ENCODE measurements at places on chromosomes 1 and 21.

GRCh38 chr1:12513181-12513580, 104.8 kb downstream of the DHRS3 start:
- no peak for DNase-seq

DNA sequence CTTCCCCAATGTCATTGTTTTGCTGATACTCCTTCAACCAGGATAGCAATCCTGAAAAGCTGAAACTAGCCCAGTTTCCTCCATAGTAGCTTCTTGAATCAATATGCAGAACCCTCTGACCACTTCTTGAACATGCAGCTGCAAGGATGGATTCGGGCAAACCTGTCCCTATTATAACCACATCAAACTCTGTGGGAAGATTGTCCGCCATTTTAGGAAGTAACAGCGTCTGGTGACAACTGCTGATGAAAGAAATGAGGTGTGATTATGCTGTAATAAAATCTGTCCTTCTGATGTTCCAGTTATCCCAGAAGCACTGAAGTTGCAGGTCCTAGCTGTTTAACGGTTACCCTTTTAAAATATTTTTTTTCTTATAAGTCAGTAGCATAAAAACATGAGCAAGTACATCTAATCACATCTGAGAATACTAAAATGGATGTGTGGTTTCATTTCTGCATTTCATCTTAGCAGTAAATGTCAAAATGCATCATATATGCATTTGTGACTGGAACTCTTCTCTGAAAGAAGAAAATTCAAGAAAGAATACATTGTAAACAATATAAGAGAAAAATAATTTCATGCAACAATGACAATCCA, 4.5 kb downstream of the CHML start:
- DNase-seq = no peak

GRCh38 chr1:185094761-185095160, 49.4 kb downstream of the RNF2 start:
- no peak for DNase-seq

- DNase-seq = no peak
These were observed 70.0 kb downstream of the APP start for GRCh38 chr21:26100573-26100972.

DNA sequence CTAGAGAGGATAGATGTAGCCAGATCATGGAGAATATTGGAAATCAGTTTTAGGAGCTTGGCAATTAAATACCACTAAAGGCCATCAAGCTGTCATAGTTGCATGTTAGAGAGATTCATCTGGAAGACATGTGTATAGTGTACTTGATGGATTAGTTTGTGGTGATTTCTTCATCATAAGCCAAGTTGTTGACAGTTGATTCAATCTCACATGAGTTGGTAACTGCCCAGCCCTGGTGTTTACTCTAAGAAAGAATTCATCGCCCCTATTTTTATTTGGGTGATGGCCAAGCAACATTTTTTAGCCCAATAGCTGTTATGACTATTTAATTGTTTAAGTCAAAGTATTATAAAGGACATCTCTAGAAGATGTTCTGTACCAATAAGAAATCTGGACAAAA, 737.6 kb downstream of the PLA2G4A start:
- no peak for DNase-seq

DNA sequence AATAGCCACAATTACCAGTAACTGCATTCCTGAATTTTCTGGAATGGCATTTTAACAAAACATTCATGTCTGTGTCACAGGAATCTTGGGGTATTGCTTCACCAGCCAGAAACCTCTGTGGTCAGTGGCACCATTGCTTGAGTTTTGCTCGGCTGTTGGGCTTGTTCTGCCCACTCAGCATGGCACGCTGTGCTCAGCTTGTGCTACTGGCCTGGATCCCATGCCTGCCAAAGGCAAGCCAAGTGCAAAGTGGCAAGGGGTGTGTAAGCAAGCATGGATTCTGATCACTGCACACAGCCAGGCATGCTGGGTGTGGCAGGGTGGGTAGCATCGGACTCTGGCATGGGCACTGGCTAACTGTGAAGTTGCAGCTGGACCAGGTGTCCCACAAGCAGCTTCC, 1150.9 kb downstream of the MRPL39 start:
- no peak for DNase-seq

DNA sequence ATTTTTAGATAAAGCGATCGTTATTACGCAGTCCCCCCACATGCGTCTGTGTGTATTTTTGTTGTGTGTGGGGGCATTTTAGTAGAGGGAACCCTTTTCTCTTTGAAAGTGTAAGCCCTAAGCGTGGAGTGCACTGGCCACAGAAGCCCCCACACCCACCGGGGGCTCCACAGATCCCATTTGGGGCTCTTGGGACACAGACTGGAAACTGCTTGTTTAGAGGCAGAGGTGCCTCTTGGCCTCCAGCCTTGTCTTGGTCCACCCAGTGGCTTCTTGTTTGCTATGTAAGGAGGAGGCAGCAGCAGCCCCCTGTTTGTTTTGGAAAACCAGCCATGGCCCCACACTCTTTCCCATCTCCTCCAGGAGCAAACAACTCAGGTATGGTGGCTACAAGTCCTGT, 42.8 kb downstream of the SLC37A1 start:
- DNase-seq = no peak

GRCh38 chr1:54096877-54097240, 43.5 kb downstream of the TCEANC2 start:
- DNase-seq = no peak

GRCh38 chr1:156858555-156858956, 361 bp downstream of the INSRR start:
- DNase-seq = no peak

DNA sequence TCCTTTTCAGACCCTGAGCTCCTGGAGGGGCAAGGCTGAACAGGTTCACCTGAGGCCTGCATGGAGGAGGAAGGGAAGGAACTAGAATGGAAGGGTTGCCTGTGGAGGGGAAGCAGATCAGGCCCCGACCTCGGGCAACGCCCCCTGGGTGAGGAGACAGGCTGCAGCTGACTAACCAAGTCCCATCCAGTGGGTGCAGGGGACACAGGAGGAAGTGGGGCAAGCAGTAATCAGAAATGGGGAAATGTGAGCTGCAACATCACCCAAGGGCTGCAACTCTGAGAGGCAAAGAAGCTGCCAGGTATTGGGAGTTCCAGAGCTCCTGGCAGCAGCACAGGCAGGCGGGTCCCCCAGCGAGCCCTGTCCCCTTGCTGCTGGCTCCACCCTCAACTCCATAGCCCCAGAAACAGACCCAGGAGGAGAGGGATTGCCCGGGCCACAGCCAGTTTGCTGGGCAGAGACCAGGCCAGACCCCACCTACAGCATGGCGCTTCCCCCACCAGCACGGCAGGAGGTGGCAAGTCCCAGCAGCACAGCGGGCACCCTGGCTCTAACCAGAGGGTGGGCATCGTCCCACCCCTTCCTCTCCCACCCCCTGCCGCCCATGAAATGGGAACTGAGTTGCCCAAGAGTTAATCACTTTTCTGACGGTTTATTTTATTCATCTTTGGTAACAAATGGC, 38.5 kb downstream of the MRPL37 start:
- no peak for DNase-seq

- DNase-seq = no peak
These were observed 7.3 kb downstream of the NPR1 start for GRCh38 chr1:153685544-153686340.

- no peak for DNase-seq
These were observed 74.3 kb downstream of the TNFSF18 start for GRCh38 chr1:172976222-172977041.

DNA sequence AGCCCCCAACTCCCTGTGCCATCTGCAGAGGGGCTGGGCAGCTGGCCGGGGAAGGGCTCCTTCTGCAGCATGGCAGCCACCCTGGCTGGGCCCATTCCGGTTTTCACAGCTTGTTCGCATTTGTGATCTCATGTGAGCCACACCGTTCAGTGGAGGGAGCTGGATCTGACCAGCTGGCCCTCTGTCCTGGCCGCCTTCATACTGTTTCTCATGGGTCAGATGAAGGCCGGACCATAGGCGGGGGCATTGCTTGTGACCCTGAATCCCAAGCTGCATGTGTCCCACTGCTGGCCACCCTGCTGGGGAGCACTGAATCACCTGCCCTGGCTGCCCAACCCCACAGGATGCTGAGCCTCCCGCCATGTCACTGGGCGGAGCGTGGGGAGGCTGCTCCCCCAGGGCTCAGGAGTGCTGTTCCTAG, 36.4 kb upstream of the PRSS38 start:
- no peak for DNase-seq

- DNase-seq = no peak
These were observed 31.5 kb downstream of the C1orf198 start for GRCh38 chr1:230836793-230837192.

DNA sequence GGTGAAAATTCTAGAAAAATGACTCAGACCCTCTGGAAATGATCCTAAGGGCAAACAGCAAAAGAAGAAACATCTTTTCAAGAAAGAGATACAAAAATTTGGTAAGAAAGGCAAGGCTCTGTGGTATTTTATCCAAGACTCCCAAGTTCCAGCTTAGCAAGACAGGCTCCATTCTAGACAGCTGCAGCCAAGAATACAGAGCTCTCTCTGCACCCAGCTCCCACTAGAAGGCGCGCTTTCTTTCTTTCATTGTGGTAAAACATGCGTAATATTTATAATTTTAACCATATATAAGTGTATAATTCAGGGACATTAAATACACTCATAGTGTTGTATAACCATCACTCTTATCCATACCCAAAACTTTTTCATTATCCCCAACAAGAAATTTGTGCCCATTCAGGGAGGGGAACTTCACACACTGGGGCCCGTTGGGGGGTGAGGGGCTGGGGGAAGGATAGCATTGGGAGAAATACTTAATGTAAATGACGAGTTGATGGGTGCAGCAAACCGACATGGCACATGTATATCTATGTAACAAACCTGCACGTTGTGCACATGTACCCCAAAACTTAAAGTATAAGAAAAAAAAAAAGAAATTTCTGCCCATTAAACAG, 2.2 kb upstream of the HFM1 start:
- DNase-seq = no peak

- no peak for DNase-seq
These were observed 13.0 kb upstream of the ZNF692 start for GRCh38 chr1:248871837-248872401.

- DNase-seq = no peak
These were observed 367.9 kb upstream of the DUSP10 start for GRCh38 chr1:222109836-222110235.

DNA sequence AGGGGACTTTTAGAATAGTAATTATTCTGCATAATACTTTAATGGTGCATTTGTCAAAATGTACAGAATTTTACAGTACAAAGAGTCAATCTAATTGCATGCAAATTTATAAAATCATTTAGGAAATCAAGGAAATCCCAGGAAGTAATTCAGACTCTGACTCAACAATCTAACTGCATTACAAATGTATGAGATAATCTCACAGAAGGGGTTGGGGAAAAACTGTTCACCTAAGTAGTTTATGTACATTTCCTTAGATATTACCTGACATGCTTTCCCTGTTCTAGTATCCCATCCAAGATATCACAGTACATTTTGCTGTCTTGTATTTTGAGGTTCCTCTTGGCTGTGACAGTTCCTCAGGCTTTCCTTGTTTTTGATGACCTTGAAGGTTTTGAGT, 4.7 kb downstream of the CRB1 start:
- DNase-seq = no peak

DNA sequence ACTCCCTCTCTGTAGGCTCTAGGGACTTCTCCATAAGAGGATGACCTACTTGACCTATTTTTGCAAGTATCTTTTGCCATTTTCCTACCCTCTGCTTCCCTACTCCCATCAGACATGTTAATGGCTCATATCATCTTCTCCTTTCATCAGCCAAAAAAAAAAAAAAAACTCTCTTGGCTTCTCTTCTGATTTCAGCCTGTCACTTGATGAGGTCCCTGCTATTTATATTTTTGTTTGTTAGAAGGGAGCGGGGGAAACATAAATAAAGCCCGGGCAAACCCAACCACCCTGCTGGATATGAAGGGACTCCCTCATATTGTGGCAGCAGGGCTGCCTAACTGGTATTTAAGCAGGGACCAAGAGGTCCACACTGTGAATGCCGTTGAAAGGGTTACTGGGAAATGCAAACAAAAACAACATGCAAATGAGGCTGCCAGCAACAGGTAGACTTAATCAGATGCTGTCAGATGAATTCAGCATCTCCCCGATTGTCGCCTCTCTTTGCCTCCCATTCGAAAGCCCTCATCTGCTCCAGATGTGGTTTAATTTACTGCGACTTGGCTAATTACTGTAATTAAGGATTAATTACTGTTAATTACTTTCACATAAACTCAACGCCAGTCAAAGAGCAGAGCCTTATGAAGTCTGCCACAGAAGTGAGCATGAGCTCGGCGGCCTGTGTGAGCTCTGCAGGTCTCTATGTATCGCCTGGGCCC, 172.3 kb downstream of the PBX1 start:
- DNase-seq = no peak

- no peak for DNase-seq
These were observed 27.5 kb upstream of the COL9A2 start for GRCh38 chr1:40344597-40344996.

DNA sequence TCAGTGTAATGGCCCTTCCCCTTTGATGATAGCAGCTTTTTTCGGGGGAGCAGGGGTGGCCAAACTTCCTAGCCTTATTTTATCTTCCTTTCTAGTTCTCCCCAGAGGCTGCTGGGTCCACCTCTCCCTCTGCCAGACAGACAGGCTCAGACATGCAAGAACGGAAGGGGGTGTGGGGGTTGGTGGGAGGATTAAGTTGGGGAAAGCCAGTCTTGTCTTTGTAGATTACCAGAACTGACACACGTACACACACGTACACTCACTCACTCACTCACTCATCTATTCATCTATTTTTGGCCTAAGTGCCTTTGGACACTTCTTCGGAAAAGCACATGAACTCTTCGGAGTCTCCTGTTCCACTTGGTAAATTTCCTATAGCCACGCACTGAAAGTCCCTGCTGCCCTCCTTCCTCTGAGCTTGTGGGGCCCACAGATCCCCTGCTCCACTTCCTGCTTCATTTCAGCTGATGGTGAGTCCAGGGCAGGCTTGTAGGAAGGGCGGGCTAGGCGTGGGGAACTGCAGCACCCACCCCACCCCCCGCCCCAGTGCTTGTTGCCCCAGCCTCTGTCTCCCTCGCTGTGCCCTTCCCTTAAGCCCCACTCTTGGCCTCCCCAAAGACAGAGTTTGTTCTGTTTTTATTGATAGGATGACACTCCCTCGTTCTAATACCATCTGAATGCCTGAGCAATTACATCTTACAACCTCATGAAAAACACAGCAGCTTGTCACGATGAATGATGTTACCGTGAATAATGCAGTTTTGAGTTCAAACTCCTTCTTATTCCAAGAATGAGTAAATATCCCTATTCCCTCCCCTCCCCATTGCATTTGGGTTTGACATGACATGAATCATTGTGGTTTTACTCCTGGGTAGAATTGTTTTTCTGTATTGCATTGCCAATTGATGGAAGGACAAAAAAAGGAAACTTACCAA, 60.7 kb upstream of the ATP5PO start:
- no peak for DNase-seq

DNA sequence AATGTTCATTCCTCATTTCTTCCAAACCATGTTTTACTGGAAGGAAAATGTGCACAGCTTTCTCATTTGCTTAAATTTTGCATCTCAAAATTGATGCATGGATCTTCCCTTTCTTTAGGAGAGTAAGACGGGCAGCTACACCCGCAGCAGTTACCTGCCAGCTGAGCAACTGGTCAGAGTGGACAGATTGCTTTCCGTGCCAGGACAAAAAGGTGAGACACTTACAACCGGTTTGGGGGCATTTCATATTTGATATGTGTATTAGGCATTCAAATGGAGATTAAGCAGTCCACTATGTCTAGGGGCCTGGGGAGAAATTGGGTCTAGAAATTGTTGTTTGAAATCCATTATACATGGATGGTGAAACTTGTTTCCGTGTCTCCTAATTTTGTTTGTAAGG, 12.9 kb downstream of the C8A start:
- no peak for DNase-seq

- no peak for DNase-seq
These were observed 11.3 kb upstream of the RHEX start for GRCh38 chr1:206041640-206042039.

All from SW 1271 (cell line).